H54 (cell line): ENCODE measurements at places on chromosomes 2 and 18.

- peak; percentile 99 for DNase-seq
Observed at GRCh38 chr2:232901736-232902578, 31.9 kb downstream of the SNORC start.

DNA sequence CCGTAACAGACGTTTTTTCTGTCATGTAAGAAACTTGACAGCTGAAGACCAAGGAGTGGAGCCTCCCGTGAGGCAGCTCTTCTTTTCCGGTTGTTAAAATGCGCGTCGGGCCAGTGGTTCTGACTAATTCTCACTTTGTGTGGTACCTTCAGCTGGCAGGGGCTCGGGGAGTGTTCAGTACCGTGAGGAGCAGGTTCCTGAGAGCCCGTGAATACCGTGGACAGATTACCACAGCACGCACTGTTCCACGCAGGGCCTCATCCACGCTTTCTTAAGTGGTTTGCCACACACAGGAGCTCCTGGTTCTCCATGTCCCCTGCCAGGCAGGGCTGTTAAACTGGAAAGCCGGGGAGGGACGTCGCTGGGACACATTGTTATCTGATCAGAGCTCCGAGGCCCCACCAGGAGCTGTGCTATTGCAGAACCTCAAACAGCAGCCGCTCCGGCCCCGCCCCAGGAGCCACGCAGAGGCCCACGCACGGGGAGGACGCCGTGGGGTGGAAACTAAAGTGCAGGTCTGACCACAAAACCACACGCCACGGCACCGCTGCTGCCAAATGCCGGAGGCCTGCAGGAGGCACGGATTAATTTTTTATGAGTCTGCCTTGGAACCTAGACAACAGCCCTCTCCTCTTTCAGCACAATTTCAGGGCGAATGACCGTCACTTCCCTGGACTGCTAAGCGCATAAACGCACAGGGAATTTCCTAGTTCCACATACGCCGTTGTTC, 43.3 kb downstream of the NFATC1 start:
- DNase-seq, result no peak

GRCh38 chr2:43941966-43942365, 53.8 kb downstream of the LRPPRC start:
- no peak for DNase-seq

DNA sequence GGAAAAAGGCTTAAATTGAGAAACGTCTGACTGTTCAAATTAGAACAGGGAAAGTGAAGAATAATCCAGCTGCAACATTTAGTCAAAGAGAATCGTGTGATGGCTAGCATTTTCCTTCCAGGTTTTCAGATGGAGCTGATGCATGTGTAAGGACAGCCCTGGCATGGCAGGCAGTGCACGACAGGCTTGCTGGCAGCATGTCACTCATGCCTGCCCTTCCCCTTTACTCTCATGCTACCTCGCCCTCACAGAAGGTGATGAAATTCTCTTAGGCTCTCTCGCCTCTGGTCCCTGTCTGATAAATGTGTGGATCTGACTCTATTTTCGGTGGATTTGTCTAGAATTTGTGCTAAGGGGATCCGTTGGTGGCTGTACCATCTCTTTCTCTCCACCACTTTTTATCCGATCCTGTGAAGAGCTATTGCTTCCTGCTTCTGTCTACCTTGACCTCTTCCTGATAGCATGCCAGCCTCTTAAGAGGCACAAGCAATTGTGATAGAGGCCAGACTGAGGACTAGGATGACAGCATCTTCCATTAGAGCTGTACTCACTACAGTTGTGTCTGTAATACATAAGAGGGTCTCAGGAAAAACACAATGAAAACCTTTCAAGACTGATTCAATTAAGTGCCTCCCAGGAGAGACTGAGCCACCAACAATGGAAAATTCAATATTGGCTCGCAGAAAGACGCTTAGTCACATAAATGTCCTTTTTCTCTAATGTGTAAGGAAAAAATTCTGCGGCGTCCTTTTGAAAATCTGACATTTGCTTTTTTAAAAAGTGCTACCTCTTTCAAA, 65.6 kb upstream of the NOSTRIN start:
- no peak for DNase-seq

GRCh38 chr2:160324917-160325316, 124.8 kb upstream of the ITGB6 start:
- DNase-seq, result no peak

DNA sequence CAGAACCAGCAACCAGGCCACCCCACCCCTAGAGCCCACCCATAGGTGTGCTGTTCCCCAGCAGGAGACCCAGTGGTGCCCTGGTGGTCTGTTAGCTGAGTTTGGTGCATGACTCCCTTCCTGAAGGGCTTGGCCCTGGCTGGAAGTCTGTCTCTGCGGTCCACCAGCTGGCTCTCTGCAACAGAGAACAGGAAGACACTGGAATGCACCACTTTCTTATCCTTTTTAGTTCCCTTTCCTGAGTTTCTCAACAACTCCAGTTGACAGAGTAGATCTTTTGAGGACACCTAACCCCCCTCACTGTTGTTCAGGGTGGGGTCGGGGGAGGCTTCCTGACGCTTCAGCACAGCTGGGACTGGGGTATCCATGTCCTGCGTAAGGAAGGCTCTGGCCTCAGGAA, 11.9 kb upstream of the RPL37A start:
- DNase-seq, result no peak

- no peak for DNase-seq
Observed at GRCh38 chr2:144237830-144238627, 281.9 kb downstream of the ZEB2 start.

GRCh38 chr2:54015798-54016699, 45.3 kb upstream of the PSME4 start:
- peak; percentile 11 for DNase-seq

GRCh38 chr18:6719910-6720683, 9.4 kb upstream of the ARHGAP28 start:
- no peak for DNase-seq

DNA sequence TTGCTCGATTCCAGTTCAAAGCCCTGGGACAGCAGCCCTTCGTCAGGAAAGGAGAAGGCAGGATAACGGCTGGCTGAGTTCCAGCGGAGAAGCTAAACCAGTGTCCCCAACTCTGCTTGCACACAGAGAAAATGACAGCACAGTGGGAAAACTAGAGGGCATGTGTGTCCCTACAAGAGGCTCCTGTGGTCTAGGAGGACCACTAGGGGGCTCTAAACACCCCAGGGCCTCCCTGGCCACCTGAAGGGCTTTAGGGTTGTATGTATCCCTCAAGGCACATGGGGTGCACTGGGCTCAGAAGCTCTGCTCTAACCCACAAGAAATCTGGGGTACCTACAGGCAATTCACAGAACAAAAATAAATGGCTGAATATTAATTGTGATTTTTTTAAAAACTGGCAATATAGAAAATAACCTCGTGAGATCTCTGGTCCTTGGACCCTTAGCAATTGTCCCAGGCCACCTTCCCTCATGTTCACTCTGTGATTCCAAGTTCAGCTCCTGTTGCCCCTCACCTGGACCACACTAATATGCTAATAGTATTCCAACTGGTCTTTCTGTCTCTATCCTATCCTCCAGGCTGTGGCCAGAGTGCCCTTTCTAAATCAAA, 17.5 kb downstream of the STAT1 start:
- DNase-seq, result no peak

DNA sequence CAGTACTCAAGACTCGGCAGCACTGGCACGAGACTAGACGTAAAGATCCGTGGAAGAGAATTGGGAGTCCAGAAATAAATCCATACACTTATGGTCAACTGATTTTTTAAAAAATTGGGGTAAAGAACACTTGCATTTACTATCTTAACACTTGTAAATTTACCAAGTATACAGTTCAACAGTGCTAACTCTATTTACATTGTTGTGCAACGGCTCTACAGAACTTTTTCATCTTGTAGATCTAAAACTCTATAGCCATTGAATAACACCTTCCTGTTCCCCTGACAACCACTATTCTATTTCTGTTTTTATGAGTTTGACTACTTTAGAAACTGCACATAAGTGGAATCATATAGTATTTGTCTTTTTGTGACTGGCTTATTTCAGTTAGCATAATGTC, 129.4 kb upstream of the SP3 start:
- DNase-seq, result no peak

DNA sequence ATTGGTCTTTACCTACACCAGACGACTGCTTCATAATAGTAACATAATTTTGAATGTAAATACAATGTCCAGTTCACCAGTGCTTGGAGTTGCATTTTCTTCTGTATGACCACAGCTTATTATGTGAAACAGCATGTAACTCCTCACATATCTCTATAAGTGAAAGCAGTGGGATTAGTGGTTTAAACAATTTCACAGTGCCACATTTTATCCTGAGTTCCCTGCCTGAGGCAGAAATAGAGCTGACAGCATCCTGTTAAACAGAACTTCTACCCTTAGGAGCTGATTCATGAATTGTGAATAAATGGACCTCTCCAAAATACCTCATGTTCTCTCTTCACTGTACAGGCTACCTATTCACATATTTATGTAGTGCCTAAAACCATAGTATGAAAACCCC, 542.3 kb upstream of the VWC2L start:
- no peak for DNase-seq

DNA sequence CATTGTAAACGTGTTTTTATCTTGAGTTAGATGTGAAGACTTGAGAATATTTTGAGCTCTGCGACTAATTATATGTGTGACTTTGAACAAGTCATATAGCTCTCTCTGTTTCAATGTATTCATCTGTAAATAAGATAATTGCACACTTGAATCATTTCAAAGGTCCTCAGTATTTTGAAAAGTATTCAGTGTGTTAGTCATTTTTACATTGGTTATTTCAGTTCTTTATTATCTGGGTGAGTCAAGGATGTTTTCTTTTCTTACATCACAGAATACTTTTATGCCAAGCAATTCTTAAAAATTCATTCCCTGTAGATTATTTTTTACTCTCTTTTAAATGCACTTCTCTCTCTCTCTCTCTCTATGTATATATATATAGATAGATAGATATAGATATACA, 1098.0 kb upstream of the ZEB2 start:
- no peak for DNase-seq

DNA sequence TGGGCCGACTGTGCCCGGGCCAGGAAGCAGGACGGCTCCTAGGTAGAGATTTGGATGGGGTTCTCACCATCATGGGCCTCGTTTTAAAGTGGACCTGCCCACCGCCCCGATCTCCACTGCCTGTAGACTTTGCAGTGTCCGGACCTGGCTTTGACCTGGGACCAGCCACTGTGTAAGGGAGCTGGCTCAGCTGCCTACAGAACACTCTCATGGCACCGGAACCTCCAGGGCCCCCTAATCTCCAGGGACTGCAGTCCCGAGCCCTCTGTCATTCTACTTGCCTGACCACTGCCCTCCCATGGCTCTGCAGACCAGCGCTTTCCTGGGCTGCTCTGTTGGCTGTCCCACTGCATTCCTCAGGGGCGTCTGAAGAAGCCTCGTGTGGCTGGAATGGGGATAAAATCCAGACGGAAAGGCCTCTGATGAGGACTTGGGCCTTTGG, 120.8 kb downstream of the GLI2 start:
- no peak for DNase-seq

DNA sequence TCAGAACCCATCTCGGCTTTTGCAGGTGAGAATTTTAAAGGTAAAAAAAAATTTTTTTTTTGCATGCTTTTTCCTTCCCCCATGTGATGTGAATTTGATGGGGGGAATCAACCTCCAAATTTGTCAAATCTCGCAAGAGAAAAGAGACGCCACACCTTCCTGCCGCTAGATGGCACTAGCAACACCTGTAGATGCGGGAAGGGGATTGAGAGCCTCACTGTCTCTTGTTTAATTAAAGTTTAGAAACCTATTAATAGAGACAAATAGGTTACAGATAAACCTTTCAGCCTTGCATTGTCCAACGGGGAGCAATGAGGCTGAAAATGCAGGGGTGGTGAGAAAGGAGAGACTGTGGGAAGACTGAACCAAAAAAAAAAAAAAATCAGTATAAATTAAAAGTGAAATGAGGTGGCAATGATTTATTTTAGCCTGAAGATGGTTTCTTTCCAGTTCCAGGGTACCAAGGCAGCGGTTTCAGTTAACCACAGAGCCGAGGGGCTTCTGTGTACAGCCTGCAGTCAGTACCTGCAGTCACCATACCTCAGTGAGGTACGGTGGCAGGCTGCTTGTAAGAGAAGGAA, 84.6 kb downstream of the NRP2 start:
- DNase-seq, result no peak

DNA sequence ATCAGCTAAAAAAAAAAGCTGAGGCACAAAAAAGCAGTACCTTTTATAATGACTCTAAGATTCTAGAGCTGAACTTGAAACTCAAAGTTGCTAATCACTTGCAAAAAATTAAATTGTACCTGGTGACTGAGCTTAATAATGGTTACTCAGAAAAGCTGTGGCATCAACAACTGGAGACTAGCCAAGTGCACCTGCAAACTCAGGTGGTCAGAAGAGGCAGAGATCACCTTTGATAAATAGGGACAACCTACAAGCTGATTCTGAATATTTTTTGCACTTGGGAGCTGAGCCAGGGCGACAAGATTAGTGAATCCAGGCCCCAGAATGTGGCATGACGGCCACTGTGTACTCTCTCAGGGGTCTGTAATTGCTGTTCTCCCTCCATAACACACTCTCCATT, 3.0 kb downstream of the ABHD3 start:
- DNase-seq, result no peak

- DNase-seq, result no peak
Observed at GRCh38 chr2:170744248-170745002, 25.8 kb upstream of the ERICH2 start.

- no peak for DNase-seq
Observed at GRCh38 chr2:146251328-146251727, 1593.5 kb upstream of the ACVR2A start.

DNA sequence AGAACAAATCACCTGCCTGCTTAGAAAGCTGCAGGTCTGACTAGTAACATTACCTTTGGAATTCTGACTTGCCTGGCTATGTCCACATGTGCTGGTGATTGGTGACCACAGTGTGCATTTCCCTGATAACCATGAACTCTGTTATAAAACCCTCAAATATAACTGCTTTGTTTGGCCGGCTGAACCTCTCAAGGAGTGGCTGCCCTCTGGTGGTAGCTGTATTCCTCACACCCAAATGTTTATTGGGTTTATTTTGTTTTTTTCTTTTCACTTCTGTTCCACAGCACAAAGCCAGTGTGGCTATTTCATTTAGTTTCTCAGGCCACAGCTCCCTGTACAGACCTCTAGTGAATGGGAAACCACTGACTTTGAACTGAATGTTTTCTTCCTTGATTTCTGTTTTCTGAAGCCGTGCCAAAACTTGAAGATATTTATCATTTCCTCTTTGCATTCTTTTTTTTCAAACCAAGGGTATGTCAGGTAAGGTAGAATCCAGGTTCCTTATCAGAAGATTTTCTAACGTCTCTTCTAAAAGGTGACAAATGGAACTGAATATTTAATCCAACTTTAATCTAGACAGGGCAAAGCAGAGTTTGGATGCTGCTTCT, 549.0 kb upstream of the VRK2 start:
- peak; percentile 6 for DNase-seq

DNA sequence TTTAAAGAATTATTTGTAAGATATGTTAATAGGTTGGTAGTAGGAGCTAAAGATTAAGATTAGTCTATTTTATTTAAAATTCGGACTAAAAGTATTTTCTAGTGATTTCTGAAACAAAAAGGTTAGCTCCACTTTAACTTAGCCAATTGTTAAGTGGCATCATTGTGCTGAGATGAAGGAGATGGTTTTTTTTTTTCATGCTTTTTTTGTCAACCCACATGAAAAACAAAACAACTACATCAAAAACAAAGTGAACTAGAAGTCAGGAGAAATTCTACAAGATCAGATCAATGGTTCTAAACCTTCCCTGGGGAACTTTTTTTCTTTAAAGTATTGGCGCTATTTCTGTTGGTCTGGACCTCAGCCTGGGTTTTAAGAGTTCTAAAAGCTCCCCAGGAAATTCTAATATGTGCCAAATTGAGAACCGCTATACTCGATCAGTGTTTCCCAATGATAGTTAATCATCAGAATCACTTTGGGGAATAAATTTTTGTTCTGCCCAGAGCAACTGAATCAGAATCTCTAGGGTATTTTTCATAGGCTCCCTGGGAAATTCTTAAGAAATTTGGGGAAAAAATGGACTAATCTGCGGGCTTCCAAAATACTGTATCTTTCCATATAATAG, 2.3 kb downstream of the ZC3H6 start:
- no peak for DNase-seq
